ENCODE measurements at places on chromosomes 13 and 19.

- no peak for DNase-seq
These were observed 63.4 kb downstream of the TEX29 start for GRCh38 chr13:111383591-111384440.

GRCh38 chr13:110942248-110942981 is 27.5 kb upstream of the ANKRD10 start:
- DNase-seq, result no peak

GRCh38 chr19:55494172-55494761 is 6.0 kb downstream of the SSC5D start:
- DNase-seq, result no peak

- no peak for DNase-seq
These were observed 6.8 kb upstream of the MRPS31 start for GRCh38 chr13:40777809-40778175.

- DNase-seq, result no peak
These were observed 9.5 kb upstream of the ERFL start for GRCh38 chr19:41937525-41938468.
